Left forelimb (tissue), 1 donor: ENCODE measurements at places on chromosomes 12 and 14.

- no peak for DNase-seq
These were observed 9.5 kb downstream of the SRGAP1 start for GRCh38 chr12:63853978-63854377.

- no peak for DNase-seq
These were observed 70.7 kb upstream of the LMNTD1 start for GRCh38 chr12:25623816-25624215.

GRCh38 chr14:101494826-101495225, 66.5 kb upstream of the DIO3 start:
- no peak for DNase-seq

DNA sequence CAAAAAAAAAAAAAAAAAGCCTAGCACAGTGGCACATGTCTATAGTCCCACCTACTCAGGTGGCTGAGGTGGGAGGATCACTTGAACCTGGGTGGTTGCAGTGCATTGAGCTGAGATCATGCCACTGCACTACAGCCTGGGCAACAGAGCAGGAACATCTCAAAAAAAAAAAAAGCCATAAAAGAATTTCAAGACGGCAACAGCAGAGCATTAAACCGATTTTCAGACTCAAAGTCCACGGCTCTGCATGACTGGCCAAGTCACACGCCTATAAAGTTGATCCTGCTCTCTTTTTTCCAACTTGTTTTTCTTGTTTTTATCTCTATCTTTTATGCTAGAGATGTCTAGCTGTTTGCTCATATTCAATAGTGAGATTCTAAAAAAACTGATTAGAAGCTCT, 45.3 kb downstream of the FBXO34 start:
- DNase-seq: no peak

GRCh38 chr12:28460420-28461130, 270.3 kb downstream of the CCDC91 start:
- DNase-seq: no peak
